ENCODE measurements at places on chromosomes 6 and 20.

- DNase-seq: no peak
These were observed 620.4 kb upstream of the MANEA start for GRCh38 chr6:94956910-94957309.

- no peak for DNase-seq
These were observed 83.8 kb upstream of the FAM184A start for GRCh38 chr6:119162134-119162775.

DNA sequence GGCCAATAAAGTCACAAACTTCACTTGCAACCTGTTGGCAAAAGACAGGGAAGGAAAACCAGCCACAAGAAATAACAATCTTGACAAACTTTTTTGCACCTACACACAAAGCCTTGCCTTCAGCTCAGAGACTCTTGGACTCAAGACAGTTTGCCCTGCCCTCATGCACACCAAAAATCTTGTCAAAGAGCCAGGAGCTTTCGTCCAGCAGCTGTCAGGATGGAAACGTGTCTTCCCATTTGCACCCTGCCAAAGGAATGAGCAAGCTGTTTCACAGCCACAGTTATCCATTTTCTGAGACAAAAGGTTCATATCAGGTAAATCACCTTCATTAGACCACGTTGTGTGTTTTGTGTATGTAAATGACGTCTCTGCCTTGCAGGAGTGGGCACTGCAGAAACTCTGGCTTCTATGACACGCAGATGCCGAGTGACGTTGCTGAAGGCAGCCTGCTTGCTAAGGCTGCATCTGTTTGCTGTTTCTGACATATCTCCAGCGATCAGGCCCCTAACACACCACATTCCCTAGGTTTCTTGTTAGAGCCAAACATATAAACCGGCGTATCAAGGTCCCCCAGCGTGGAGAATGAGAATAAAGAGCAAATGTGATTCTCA lies 193.4 kb downstream of the SYNDIG1 start:
- DNase-seq: no peak

DNA sequence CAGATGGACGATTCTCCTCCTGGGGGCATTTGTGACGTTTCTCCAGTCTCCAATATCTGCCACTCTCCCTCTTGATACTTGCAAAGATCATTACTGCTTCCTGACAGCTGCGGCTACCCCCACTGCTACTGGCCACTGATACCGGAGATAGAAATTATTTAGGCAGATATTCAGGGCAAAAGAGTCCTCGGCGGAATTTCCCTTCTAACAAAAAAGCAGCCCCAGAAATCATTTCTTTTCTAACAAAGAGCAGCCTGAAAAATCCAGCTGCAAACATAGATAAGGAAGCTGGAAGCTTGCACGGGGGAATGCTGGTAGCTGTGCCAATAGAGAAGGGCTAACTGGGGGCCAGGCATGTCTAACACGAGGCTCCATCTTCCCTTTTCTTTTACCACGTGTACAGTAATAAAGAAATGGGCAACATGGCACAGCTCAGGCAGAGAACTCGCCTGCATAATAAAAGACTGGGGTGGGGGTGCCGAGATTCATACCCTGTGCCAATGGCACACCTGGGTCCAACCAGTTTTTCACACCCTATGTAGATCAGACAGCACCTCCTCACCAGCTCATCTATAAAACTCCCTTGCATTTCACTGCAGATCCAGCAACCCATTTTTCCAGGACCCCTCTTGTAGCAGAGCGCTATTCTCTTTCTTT lies 6.1 kb downstream of the TP53RK start:
- DNase-seq: no peak

- peak; percentile 92 for DNase-seq
These were observed 16.8 kb downstream of the BCL2L1 start for GRCh38 chr20:31705598-31706597.

DNA sequence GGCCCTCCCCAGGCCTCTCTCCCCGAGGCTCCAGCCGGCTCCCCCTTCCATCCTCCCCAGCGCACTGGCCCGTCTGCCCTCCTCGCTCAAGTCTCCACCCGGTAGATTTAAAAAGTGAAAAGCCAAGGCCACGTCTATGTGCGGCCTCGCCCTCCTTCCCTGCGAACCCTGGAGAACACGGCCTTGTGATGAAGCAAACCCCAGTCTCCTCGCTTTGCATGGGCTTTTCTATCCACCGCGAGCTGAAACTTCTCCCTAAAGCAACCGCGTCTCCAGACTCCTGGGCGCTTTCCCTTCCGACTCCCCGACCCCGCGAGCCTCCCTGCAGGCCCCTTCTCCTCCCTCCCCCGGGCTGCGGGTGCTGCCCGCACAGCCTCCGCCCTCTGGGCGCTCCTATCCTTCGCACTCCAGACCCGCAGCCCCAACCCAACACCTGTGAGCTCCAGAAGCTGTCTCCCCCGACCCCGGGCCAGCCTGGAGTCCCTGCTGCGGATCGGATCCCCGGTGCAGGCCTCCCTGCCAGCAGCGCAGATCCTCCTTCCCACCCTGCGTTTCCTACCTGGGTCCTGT lies 265.2 kb upstream of the QKI start:
- no peak for DNase-seq

DNA sequence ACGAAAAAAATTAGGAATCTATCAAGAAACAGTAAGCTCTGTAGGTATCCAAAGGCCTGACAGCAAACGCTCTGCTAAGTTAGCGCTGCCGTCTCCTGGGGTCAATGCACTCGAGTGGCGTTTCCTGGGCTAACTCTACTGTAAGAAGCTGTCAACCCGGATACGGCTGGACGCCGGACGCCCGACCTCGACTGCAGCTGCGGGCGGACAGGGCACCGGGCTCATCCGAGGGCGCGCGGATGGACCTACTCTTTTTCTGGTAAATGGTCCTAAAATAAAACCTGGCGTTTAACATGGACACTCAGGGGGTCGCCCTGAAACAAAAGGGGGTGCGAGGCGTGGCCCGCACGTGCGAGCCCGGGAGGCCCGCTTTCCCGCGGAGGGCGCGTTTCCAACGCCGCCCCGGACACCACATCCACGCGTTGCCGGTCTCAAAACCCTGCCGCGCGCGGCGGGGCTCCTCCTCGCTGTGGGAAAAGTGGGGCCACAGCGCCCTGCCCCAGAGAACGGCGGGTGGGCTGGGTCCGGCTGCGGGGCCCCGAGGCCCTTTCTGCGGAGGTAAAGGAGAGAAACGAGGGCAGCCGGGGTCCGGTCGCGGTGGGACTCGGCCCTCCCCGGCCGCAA lies 537 bp downstream of the TCP1 start:
- peak; percentile 15 for DNase-seq

- no peak for DNase-seq
These were observed 60.2 kb upstream of the RNF144B start for GRCh38 chr6:18326980-18327379.

- no peak for DNase-seq
These were observed 136.4 kb downstream of the LINC00237 start for GRCh38 chr20:20969701-20970280.

DNA sequence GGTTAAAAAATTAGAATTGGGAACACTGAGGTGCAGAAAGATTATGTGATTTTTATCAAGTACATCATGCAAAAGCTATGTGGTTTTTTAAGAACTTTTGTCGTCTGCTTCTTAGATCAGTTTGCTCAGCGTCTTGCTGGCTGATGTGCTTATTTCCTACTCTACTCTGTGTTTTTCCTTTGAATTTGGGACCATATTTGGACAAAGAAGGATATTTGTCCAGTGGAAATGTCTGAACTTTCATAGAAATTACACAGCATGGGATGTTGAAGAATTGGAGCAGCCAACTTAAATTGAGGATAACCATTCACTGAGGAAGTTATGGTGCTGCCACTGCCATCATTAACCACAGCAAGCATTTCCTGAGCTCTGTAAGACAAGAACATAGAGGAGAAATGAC lies 252.8 kb upstream of the HS3ST5 start:
- DNase-seq: no peak

DNA sequence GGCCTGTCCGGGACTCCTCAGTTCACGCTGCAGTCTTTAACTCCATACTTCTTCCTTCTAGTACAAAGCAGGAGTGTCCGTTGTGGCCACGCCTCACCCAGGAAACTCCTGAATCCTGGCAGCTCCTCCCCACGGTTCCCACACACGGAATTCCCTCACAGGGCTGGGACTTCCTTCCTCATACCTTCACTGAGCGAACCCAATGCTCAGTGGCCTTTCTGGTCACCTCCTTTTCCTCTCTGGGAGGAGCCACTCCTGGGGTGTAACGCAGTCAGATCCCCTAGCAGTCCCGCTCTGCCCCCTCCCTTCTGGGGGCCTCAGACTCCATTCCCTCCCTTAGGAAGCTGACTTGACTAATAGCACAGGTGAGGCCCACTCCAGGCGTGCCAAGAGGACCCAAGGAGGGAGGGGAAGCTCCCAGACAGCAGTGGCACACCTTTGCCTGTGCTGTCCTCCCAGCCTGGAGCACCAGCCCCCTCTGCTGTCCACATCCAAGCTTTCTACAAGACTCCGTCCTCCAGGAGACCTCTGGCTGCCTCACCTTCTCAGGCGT lies at the start of gene SLC52A3:
Gene SLC52A3 (minus strand): TSS at position 75 of the 553 bp plus-strand sequence. CDS start 2,726 bp downstream, outside the sequence.
- DNase-seq: no peak

- DNase-seq: no peak
These were observed 431.1 kb downstream of the NKAIN2 start for GRCh38 chr6:124234801-124235200.

DNA sequence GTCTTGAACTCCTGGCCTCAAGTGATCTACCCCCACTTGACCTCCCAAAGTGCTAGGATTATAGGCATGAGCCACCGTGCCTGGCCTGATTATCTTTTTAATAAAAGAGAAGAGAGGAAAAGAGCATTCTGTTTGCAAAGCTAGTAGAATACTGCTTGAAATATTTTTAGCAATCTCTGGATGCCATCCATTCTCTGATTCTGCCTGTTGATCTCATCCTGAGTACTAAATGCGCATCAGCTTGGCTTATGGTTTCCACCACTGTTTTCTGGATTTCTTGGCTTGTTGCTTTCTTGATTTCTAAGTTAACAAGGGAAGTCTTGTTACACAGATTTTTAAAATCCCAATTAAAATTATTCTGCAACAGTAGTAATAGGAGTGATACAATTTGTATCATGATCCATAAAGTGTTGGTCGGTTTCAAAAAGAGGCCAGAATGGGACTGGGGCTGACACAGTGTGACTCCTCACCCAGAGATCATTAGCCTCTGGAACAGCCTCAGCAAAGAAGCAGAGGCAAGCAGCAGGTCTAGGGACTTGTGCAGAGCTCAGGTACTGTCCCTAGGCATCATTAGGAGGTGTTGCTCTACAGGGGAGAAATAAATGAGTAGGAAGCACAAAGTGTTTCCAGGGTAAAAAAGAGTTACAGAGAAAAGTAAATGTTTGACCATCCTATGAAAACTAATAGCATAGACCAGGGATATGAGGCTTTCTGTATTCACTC lies 17.8 kb upstream of the SLC16A10 start:
- DNase-seq: no peak

- no peak for DNase-seq
These were observed 57.9 kb upstream of the MLN start for GRCh38 chr6:33861722-33862121.

GRCh38 chr6:48475275-48475674 lies 364.3 kb upstream of the PTCHD4 start:
- no peak for DNase-seq

GRCh38 chr20:57197352-57198131 lies 68.9 kb downstream of the BMP7 start:
- DNase-seq: no peak

- no peak for DNase-seq
These were observed 34.3 kb downstream of the FARS2 start for GRCh38 chr6:5295623-5296022.

DNA sequence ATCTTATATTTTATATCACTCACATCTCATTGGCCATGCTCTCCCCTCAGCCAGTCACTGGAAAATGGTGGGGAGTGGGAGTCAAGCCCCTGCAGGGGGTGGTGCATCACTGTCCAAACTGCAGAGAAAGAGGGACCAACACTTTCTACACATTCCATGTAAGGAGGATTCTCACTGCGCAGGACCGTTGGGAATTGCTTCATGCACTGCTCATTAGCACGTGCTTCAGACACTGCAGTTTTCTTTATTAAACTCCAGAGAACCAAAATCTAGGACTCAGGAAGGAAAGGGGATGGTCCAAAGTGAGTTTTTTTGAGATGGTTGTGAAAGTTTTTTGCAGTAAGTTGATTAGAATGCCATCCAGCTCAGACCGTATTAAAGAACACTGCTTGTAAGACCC lies 269.8 kb downstream of the FARS2 start:
- DNase-seq: no peak

- DNase-seq: no peak
These were observed 152.4 kb downstream of the COL9A1 start for GRCh38 chr6:70150521-70150920.

GRCh38 chr6:28693751-28694443 lies 168.2 kb downstream of the GPX5 start:
- DNase-seq: no peak

DNA sequence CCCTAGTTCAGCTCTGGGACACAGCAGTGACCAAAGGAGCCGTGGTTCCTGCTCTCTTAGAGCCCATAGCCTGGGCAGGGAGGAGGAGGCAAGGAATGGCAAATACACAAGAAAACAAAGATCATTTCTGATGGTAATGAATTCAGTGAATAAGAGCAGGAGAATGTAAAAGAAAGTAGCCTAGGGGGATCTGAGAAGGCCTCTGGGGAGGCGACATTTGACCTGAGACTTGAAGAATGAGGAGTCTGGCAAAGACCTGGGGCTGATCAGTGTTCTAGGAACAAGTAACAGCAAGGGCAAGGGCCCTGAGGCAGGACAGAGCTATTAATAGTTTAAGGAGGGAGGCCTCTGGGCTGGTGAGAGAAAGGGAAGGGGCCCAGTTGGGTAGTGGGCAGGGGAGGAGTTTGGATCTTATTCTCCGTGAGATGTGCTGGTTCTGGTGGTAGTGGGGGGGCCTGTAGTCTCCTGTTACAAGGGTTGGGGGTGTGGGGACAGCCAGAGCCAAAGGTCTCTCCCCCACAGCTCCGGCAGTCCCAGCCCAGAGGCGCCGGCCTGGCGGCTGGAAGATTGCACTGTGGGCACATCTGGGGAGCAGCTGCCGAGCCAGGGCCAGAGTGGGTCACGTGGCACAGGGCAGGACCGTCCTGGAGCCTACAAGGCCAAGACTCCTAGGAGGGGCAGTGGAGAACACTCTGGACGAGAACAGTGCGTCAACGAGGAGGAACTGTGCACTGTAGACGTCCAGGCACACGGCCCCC lies 9.3 kb upstream of the ID1 start:
- DNase-seq: no peak

GRCh38 chr6:34517966-34518365 lies 38.2 kb downstream of the SPDEF start:
- DNase-seq: no peak
